Left forelimb (tissue), 1 donor: ENCODE measurements at places on chromosomes 6 and 20.

DNA sequence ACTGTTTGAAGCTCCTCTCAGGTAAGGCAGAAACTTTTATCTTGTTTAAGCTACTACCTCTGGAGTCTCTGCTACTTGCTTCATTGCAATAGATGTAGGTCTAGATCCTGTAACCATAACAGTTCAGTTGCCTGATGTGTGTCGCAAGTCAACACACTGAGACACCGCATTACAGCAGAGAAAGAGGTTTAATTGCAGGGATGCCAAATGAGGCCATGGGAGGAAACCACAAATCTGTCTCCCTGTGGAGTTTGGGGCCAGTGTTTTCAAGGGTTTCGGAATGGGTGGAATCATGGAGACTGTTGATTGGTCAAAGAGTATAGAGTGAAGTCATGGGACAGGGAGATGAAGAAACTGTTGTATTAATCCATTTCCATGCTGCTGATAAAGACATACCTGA is 57.1 kb upstream of the RBM24 start:
- no peak for DNase-seq

- DNase-seq: no peak
Observed at GRCh38 chr20:52060794-52061714, 130.5 kb downstream of the ZFP64 start.

DNA sequence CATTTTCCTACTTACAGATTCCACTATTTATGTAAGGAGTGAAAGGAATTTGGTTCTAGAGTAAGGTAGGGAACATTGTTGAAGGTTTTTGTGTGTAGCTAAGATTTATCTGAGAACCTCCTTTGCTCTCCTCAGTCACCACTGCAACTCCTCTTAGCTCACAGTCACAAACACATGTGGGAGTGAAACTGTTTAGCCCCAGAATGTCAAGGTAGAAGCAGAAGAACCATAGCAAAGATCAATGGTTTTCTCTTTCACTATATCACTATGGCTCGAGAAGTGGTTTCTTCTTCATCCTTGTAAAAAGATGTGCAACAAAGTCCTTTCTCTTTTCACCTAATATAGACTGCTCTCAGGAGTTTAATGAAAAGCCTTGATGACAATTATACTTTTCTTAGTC is 6.5 kb upstream of the DEFB112 start:
- no peak for DNase-seq

DNA sequence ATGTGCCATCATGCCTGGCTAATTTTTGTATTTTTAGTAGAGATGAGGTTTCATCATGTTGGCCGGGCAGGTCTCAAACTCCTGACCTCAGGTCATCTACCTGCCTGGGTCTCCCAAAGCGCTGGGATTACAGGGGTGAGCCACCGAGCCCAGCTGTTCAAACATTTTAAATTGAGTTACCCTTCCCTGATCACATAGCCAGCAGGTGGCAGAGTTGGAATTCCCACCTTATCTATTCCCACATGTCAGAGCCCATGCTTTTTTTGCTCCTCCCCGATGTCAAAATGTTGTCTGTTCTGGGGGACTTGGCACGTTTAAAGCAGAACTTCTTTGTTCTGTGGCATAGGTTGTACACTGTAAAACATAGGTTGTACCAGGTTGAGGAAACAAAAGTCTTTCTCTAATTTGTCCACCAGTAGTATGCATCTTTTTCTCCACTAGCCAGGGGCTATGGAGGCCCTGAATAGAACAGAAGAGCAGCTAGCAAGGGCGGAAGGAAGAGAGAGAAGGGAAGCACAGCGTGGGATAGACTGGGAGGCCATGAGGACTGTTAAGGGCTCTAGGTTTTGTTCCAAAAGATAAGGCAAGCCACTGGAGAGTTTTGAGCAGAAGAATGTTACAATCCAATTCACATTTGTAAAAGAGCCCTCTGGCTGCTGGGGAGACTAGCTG is 7.3 kb upstream of the LBP start:
- DNase-seq: no peak

GRCh38 chr20:13510837-13511488 is 127.8 kb downstream of the TASP1 start:
- DNase-seq: no peak

- peak; percentile 38 for DNase-seq
Observed at GRCh38 chr20:24955045-24955444, 6.0 kb downstream of the CST7 start.

DNA sequence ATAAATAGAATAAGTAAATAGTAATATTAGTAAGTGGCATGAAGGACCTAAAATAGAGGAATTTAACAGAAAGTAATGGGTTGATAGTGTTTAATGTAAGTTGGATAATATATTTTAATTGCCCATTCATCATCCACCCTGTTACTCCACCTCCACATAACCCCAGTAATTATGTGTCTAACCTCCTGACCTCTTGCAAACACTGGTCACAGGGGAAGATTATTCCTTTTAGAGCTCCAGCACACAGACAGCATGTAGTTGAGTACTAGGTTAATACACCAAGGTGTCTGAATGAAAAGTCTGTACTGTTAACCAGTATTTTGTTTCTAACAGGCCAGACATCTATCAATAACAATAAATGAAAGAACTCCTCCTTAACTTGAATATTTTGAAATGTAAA is 92.4 kb upstream of the EYS start:
- DNase-seq: no peak

DNA sequence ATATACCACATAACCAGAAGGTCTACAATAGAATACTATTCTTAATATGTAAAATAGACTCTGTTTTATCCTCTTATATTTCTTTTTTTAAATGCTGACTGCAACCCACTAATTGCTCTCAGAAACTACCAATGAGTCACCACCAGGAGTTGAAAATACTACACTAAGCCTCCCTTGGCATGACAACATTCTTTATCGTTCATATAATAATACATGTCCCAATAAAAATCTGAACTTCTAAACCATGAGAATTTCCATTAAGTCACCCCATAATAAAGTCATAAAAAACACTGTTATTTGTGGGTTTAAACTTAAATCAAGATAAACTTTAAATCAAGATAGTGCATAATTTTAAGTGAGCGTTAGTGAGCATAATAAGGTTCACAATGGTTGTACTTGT is 4.2 kb downstream of the HACE1 start:
- no peak for DNase-seq

GRCh38 chr6:76888351-76888750 is 574.9 kb downstream of the HTR1B start:
- DNase-seq: no peak

GRCh38 chr6:85065831-85066230 is 301.4 kb upstream of the TBX18 start:
- DNase-seq: no peak

DNA sequence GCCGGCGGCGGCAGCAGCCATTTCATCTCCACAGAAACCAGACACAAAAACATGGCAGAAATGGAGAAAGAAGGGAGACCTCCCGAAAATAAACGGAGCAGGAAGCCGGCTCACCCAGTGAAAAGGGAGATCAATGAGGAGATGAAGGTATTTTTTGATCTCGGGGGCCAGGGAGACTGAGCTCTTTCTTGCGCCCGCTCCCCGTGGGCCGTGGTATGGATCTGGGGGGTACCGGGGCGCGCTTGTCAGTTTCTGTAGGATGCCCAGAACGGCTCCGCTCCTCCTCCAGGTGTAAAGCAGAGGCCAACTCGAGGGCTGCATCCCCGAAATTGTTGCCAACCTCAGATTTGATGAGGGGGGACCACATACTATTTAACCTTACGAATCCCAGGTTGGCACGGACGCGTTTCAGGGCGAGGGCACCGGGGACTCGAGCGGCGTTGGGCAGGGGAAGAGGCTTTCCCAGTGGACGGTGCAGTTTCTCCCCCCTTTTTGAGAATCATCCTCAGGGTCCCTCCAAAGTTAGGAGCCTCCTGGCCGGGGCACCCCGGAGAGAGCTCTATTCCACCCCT is 735 bp downstream of the SOBP start:
- DNase-seq: peak; percentile 77

- no peak for DNase-seq
Observed at GRCh38 chr6:44932651-44933091, 395.5 kb upstream of the RUNX2 start.

DNA sequence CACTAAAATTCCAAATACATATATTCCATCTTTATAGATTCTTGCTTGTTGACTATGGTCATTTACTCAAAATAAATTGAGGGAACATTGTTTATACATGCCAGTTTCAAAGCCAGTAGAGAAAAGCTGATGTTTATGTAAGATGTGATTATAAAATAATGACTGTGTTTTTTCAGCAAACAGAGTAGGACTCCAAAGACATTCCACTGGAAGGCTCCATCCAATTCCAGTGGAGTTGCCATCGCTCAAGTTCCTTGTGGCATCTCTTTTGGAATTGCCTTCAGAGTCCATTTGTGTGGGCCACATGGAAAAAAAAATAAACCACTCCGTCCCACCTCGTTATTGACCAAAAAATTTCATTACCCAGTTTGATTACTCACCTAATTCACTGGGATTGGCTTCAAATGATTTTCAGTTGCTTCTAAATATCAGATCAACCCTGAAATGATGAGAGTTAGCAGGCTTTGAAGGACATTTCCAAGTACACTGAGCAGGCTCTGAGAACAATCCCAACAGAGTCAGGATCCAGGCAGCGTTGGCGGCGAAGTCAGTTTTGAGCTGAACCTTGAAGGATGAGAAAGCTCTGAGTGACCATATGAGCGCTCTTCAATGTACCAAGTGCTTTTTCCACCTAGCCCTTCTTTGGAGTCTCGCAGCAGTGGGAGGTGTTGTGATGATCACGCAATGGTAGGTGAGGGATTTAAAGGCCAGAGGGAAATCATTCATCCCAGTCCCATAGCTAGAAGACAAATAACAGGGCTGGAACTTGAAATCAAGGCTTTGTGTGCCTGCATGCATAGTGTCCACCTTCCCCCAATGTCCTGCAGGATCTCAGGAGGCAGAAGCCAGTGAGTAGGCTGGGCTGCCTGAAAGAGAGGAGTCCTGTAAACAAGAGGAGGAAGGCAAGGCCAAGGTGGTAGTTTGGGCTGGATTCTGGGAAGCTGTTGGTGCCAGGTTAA is 281.7 kb downstream of the CDC5L start:
- DNase-seq: no peak

GRCh38 chr6:38498805-38499445 is 140.8 kb downstream of the BTBD9 start:
- DNase-seq: no peak

- no peak for DNase-seq
Observed at GRCh38 chr6:157244175-157244574, 79.1 kb downstream of the TMEM242 start.
